Brain (organoid and tissue), 16 donors: ENCODE measurements at places on chromosomes 3 and 15.

DNA sequence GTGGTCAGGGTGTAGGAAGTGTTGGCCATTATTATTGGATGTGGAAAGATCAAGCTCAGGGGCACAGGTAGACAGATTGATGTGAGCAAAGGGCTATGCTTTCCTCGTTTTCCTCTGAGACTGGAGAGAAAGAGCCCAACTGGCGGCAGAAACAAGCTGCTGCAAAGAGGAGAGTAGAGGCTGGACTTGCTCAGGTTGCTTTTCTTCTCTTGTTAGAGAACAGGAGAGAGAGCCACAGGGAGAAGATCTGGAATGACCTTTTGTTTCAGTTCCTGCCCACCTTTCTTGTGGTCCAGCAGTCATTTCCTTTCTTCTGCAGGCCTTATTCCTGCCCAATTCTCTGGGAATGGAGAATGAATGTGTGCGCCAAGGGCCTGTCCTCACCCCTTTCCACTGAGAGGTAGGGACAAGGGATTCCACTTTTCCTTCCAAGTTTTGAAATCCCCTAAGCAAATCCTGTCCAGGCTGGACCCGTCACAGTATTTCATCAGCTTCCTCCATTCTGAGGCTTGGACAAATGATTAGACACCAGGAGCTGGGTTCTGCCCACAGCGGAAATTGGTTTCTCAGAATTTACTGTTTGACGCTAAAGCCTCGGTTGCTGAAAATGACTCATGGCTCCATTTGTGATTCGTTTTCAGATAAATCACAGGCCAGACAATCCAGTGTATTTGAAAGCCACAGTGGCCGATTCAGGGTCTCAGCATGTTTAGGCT, 16.1 kb downstream of the ZNF80 start:
- no peak for DNase-seq

- no peak for DNase-seq
These were observed 57.0 kb downstream of the MLH1 start for GRCh38 chr3:37050282-37050681.

- no peak for DNase-seq
These were observed 61.0 kb downstream of the CYFIP1 start for GRCh38 chr15:22919171-22919570.

DNA sequence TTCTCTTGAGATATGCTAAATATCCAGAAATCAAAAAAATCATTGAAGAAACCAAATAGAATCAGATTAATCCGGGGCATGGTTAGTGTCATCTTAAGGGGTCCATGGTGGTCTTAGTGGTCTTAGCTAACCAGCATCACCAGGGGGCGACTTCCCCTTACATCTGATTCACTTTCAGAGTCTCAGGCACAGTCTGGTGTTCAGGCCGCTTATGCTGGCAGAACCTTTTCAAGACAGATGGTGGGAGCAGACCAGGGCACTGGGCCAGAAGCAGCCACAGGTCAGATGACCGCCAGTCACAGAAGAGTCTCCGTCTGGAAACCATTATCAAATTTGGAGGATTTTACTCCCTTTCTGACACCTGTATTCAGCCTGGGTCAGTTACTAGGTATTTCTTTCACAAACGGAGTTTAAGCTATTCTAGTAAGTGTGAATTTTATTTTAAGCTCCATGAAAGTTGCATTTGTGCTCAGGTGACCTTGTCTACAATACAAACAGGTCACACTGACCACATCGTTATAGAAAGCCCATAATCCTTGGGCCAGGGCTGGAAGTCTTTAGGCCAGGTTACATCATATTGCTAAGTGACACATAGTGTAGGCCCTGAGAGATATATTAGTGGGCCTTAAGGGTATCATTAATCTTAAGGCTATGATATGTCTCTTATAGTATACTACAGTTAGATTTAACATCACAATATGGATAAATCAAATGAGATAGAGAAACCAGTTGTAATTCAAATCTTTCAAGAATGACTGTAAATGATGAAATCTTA, 365.5 kb downstream of the GBE1 start:
- peak; percentile 26 for DNase-seq

DNA sequence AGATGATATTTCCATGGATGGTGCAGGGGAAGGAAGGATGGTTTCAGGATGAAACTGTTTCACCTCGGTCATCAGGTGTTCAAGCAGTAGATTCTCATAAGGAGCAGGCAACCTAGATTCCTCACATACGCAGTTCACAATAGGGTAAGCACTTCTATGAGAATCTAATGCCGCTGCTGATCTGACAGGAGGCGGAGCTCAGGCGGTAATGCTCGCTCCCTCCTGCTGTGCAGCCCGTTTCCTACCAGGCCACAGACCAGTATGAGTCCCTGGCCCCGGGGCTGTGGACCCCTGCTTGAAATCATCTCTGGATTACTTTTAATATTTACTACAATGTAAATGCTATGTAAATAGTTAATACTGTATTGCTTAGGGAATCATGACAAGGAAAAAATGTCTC, 241.8 kb downstream of the ROBO2 start:
- DNase-seq: peak; percentile 77

DNA sequence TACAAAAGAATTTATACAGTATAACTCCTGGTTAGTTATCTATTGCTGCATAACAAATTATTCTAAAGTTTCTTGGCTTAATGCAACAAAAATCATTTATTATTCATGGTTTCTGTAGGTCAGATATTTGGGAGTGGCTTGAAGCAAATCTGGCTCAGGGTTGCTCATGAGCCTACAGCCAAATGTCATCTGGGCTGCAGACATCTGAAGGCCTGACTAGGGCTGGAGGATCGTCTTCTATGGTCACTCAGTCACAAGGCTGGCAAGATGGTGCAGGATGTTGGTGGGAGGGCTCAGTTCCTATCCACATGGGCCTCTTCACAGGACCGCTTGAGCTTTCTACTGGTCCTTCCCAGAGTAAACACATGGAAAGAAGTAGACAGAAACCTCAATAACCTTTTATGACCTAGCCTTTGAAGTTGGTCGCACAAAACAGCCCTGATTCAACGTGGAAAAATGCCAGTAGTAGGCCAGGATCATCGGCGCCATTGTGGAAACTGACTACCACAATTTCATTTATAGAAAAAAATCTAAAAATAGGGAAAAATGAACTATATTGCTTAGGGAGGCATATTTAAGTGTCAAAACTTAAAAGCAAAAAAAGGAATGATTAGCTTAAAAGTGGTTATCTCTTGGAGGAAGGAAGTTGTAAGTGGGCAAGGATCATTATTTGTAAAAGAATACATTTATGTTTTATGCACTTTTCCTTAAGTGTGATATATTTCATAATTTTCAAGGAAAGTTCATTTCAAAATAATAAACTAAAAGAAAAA, 9.9 kb upstream of the MITF start:
- no peak for DNase-seq

DNA sequence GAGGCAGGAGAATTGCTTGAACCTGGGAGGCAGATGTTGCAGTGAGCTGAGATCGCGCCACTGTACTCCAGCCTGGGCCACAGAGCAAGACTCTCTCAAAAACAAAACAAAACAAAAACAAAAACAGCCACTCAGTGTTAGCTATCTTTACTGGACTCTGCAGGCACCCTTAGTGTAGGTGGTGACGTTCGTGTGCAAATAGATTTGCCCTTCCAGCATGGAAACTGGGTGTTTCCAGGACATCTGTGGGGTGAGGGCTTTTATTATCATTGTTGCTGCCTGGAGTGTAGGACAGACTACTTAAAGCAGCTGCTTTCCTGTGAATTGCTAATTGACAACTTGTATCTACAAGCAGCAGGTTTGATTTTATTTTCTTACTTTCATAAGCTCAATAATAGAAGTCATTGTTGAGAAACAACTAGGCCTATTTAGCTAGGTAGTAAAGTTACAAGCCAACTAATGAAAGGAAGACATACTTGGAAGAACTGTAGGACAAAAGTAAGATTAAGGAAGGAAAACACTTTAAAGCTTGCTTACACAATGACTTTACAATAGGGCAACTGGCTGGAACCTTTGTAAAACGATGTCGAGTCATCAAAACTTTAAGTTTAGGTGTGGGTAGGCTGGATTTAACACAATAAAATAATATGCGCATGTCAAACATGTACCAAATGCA, 25.4 kb upstream of the SPPL2A start:
- no peak for DNase-seq

DNA sequence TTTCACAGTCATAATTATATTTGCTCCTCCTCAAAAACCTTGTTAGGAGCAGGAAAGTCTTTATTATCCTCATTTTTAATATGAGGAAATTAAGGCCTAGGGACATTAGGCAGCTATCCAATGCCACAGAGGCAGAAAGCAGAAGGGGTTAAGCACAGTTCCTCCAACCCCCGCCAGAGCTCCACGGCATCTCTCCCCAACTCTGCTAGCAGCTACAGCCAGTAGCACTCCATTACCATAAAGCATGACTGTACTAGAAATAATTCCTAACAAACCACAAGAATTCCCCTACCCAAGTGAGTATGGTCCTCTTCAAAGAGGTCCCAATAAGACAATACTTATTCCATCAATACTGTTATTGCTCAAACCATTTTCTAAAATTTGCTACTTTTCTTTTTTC, 9.8 kb downstream of the HEG1 start:
- no peak for DNase-seq

DNA sequence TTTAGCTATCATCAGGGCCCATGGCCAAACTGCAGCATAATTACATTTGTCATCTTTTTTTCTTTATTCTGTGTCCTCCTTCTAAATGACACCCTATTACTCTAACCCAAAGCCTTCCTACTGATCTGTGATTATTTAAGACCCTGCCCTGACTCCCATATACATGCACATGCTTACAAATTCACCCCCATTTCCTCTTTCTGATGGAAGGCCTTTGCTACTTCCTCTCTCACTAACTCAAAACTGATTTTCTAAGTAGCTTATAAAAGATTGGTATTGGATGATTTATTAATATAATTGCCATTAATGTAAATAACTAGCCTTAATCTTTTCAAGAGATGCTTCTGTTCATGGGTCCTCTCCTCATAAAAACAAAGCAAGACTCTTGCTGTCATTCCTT, 179.2 kb downstream of the EDEM1 start:
- DNase-seq: no peak

GRCh38 chr15:37820380-37821128, 113.9 kb upstream of the TMCO5A start:
- DNase-seq: no peak

- no peak for DNase-seq
These were observed 111.4 kb upstream of the IGF1R start for GRCh38 chr15:98536976-98537375.

DNA sequence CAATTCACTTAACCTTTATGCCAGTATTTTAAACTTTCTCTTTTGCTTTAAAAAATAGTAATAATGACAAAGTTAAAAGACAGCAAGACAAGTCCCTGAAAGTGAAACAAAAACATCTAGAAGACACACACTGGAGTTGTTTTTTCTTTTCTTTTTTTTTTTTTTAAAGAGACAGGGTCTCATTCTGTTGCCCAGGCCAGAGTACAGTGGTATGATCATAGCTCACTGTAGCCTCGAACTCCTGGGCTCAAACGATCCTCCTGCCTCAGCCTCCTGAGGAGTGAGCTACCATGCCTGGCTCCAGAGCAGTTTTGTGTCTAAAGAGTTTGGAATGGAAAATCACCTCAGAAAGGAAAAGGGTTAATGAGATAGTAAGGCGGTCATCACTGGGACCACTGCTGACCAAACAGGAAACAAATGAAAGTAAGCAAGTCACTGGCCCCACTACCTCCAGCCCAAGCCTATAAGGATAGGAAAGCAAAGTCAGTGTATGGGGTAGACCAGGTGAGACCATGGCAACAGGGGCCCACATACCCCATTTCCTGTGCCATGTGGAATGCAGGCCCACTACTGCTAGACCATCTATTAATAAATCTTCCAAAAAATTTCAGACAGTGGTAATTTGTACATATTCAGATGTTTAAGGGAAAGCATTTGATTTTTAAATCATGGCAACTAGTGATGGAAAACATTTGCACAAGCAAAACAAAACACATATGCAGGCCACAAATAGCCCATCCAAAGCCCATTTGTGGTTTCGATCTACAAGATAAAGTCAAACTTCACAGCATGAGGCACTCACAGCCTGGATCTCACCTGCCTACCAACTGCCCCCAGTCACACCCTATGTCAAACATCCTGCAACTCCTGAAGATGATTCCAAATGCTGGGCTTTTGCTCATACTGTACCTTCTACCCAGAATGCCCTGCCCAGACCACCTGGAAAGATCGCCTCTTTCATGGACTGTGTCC, 62.6 kb downstream of the OSBPL10 start:
- no peak for DNase-seq

DNA sequence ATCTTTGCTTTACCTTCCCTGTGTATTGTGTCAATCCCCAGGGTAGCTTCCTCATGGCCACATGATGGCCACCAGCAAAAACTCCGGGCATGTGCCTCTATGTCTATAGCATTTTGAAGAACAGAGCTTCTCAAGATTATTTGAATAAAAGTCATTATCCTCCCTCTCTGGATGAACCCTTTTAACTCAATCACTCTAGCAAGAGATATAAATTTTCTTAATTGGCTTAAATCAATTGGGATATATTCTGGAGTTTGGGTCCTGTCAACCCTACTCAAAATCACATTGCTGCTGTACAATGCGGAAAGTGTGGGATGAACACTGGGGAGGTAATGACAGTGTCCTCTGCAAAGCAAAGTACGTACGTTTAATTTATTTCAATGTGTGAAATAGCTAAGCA, 370.6 kb upstream of the LRRC3B start:
- DNase-seq: no peak

DNA sequence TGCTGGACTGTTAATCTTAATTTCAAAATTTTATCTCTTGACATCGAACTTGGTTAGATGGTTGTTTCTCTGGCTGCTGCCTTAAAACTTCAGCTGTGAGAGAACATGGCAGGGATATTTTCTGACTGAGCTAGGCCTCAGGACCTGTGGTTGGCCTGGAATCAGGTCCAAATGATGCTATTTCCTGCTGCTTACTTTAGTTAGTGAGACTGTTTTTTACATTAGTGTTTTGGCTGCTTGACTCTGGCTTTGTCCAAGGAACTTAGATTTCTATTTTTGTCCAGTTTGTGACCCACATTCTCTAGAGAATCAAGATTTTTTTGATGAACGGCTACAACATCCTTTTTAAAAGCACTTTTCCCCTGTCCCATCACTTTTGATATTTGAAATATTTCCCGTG, 497.9 kb upstream of the SGO1 start:
- DNase-seq: no peak

DNA sequence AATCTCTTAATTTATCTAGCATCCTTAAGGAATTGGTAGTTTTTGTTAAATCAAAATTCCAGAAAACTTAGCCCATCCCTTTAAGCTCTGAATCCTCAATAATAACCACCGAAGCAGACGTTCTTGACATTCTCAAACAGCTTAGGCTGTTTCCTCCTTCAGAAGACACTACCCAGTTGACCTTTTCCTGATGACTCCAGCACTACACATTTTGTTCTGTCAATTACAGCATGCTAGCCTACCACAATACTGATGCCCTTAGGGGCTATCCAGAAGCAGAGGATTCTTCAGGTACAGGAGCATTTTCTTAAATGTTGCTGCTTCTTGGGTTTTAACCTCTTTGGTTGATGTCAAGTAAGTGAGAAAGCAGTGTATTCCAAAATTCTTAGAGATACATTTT, 33.4 kb downstream of the ETV5 start:
- no peak for DNase-seq

- no peak for DNase-seq
These were observed 57.4 kb downstream of the ABTB1 start for GRCh38 chr3:127730171-127730570.

GRCh38 chr15:68372291-68372811, 59.6 kb downstream of the ITGA11 start:
- DNase-seq: no peak
